Femur (tissue), 1 donor: ENCODE measurements at places on chromosomes 1 and 21.

GRCh38 chr1:100988121-100988520 is 37.5 kb downstream of the DPH5 start:
- DNase-seq, result no peak

DNA sequence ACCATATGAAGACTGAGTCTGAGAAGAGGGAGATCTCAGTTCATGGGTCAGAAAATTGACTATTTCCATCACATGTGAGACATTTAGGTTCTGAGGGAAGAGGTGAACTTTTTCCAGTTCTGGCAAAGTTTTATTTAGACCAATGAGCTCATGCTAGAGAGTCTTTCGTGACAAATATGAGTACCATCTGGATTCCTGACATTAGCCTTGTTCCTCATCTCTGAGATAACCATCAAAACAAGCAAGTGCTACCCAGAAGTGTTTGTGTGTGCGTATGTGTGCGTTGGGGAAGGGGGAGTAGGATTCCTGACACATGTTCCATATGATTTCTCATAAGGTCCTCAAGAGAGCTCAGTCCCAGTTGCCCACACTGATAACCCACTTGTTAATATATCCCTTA is 120.6 kb downstream of the FASLG start:
- no peak for DNase-seq

- no peak for DNase-seq
Measured at GRCh38 chr1:7538849-7539768, 232.0 kb upstream of the VAMP3 start.

DNA sequence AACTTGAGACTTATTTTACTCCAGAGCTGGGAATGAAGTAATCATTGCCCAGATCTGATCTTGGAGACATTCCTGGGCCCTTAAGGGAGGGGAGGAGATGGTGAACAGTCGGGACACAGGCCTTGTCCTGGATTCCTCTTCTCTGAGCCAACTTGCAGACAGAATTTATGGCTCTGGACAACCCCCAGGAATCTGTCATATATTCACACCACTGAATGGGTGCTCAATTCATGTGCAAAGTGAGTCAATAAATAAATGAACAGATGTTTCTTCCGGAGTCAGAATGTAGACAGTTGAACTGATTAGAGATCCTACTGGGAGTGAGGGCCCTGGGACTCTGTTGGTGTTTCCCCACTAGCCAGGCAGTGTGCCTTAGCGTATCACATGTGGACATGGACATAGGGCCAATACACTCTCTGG is 2.6 kb downstream of the TUFT1 start:
- DNase-seq, result no peak

- no peak for DNase-seq
Measured at GRCh38 chr1:221327954-221328353, 413.9 kb downstream of the DUSP10 start.

GRCh38 chr1:13913396-13913795 is 213.4 kb downstream of the PRDM2 start:
- DNase-seq, result no peak

DNA sequence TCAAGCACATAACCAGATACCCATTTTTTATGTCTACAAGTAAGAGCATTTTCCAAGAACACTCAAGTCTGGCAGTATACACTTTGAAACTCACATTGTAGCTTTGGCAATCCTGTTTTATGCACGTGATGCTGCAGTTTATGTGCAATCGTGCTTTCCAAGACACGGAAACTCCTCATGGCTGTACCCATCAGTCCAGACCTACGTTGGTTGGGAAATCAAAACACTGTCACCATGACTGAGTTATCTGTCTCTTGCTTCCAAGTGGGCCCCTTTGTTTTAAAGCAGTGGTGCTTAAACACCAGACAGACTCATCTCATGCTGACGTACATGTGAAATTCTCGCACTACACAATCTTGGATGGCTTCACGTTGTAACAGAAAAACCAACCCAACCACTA is 192.8 kb downstream of the LTN1 start:
- no peak for DNase-seq

GRCh38 chr1:69551476-69552324 is 16.0 kb upstream of the LRRC7 start:
- DNase-seq, result no peak

GRCh38 chr1:149884433-149885338 is 14.7 kb upstream of the BOLA1 start:
- DNase-seq, result peak; percentile 47

GRCh38 chr1:44847845-44848244 is 4.8 kb upstream of the PTCH2 start:
- DNase-seq, result no peak

DNA sequence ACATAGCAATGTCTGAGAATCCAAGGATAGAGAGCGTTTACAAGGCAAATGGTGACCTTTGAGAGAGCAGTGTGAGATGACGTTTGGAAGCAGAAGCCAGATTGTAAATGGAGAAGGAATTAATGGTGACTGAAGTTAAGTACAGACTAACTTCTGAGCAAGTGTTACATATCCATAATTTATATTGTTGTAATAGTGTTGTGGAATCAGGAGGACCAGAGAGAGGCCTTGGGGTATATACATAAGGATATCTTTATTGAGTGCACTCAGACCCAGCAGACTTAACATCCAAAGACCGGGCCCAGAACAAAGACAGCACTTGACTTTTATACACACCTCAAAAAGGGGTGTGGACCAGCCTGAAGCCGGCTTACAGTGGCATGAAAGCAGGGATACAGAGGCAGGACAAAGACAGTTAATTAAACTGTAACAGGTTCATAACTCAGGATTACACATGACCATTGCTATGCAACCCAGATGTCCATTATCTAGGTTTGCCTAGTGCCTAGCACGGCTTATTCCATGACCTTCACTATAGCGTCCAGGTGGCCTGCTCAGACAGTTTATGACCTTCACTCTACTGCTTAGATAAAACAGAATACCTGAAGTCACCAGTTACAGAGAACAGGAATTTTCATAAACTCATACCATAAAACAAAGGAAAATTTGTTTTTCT is 2.7 kb upstream of the MGST3 start:
- DNase-seq, result no peak

DNA sequence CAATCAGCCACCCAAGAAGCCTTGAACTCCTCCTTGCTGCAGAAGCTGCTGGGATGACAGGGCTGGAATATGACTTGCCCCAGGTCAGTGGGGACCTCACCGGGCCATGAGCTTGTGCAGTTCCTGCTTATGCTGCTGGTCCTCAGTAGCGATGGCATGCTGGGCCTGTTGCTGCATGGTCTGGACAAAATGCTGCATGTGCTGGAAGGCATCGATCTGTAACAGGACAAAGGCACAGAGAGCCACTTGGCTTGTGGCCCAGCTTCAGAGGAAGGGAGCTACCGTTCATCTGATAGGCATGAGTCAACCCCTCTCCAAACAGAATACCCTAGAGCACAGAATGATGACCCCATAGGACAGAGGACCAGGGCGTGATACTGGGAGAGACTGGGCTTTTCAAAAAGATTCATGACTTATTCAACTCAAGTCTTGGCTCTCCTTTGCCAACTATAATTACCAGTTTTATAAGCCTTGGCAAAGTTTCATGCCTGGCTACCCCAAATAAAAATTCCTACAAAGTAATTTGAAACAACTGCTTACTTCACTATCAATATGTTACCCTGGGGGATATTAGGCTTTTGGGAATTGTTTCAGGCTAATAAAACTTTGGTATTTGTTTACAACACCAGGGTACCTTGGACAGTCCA is 34.7 kb upstream of the EXOSC10 start:
- no peak for DNase-seq

- DNase-seq, result no peak
Measured at GRCh38 chr1:26961826-26962225, 1.6 kb upstream of the KDF1 start.

DNA sequence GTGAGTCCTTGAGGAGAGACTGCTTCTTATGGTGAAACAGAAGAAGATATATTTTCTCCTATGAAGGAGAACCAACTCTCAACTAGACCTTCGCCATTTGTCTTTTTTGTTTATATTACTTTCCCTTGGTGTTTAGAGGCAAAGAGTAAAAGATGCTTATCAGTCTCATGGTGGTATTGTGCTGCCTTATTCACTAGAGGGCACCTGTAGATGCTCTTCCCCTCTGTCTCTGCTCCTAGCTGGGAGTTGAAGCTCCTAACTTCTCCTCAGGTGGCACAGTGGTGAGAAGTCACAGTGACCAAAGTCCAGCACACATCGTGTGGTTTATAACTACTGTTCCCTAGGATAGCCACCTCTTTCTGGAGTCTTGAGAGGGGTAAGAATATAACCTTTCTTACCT is 1359.6 kb downstream of the PLA2G4A start:
- DNase-seq, result no peak

- no peak for DNase-seq
Measured at GRCh38 chr21:29416268-29416667, 117.5 kb downstream of the BACH1 start.

- DNase-seq, result peak; percentile 46
Measured at GRCh38 chr1:185646202-185646683, 87.9 kb upstream of the HMCN1 start.

GRCh38 chr1:167293057-167293456 is 72.4 kb downstream of the POU2F1 start:
- no peak for DNase-seq

DNA sequence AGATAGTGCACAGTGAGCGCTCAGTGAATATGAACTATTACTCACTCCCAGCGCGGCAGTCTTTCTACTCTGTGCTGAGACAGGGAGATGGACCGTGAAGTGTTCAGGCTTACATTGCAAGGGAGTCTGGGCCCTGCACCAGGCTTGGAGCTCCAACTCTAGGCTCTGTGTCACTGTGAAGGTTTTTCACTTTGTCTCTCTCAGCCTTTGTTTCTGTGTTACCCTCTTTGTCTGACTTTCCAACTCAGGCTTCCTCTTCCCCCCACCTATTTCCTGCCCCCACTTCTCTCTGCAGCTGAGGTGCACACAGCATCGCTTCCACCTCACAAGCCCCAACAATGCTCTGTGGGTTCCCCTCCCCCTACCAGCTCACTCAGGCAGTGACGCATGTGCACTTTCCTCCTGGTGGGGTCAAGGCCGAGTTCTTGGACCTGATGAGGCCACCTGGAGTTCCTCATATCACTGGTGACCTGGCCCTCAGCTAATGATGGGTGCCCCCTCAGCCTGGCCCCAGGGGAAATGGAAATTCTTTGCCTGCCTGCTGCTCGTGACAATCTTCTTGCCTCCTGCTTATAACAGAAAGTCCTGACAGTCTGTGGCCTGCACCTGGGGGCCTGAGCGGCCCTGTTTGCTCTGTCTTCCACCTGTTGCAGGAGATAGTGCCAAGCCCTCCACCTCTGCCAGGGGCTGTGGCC is 1.1 kb upstream of the LCK start:
- DNase-seq, result peak; percentile 64

- no peak for DNase-seq
Measured at GRCh38 chr1:156413391-156414246, 44.6 kb downstream of the RHBG start.

DNA sequence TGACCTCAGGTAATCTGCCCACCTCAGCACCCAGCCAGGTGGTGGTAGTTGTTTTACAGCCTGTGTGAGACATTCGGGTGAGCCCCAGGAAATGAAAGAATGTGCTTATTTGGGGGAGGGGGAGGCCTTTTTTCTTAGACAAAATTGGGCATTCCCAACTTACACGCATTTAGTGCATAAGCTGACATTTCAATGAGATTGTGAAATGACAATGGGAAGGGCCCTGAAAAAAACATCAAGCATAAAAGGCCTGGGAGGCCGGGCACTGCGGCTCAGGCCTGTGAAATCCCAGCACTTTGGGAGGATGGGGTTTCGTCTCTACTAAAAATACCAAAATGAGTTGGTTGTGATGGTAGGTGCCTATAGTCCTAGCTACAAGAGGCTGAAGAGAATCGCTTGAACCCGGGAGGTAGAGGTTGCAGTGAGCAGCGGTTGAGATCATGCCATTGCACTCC is 5.0 kb downstream of the GAS5 start:
- DNase-seq, result no peak

- DNase-seq, result no peak
Measured at GRCh38 chr1:234475167-234475793, 3.7 kb downstream of the TARBP1 start.

- DNase-seq, result no peak
Measured at GRCh38 chr1:234519506-234519905, 40.5 kb upstream of the TARBP1 start.

- no peak for DNase-seq
Measured at GRCh38 chr1:245334827-245335490, 180.2 kb downstream of the KIF26B start.

DNA sequence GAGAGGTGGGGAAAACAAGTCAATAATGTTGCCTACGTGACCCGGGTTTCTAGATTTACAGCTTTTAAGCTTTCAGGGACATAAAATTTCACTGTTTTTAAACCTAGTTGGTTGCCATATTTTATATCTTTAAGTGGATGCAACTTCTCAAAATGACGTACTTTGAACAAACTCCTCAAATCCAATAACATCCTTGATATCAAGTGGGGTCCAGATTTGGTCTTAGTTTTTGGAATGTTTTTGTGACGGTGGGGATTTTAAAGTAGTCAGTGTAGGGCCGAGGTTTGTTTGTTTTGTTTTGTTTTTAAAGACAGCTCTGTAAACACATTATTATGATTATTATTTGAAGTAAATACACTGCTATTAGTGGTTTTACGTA is 453 bp downstream of the CDKN2C start:
- DNase-seq, result no peak

- no peak for DNase-seq
Measured at GRCh38 chr1:156897078-156897825, 3.7 kb downstream of the PEAR1 start.

DNA sequence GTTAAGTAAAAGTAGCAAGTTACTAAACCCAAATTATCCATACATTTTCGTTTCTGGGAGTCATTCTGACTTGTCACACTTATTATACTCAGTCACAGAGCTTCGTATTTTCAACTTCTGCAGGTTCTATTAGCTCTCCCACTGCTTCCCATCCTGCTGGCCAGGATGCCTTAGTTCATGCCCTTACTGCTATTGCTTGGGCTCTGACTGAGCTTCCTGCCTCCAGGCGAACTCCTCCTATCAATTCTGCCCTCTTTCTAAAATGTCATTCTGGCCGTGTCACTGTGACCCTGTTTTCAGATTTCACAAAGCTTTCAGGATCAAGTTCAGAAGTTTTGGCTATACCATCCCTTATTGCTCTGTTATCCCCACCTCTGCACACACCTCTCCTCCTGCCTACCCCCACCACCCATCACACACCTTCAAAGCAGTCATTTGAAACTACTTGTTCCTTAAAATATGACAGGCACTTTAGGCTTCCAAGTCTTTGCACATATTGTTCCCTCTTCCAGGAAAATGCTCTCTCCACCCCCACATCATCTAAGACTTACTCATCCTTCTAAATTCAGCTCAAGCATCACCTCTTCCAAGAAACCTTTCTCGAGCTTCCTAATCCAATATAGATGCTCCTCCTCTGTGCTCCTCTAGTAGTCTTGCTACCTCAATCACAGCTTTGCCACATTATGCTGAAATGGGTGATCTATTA is 278.0 kb downstream of the BRINP2 start:
- DNase-seq, result no peak

GRCh38 chr1:165235777-165236291 is 120.7 kb downstream of the LMX1A start:
- DNase-seq, result peak; percentile 28

DNA sequence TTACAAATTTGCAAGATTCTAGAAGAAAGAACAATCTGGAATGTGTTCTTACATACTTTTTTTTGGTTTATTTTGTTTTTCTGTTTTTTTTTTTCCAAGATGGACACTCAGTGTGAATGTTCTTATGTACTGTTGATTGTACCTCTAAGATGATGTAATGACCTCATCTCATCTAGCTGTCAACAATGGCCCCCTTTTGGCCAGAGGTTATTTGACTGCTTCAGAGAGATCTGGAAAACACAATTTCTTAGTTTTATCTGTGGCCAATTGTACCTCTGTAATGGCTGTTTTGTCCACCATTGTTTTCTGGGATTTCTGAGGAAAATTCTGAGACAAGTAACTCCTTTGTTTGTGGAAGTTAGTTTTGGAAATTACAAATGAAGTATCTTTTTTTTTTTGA is 38.9 kb downstream of the ST6GALNAC3 start:
- no peak for DNase-seq
